Hematopoietic multipotent progenitor cell treated with erythropoietin and hydrocortisone succinate and interleukin-3 and kit ligand, for 15 days (in vitro differentiated cells): ENCODE measurements at places on chromosomes 3 and 15.

DNA sequence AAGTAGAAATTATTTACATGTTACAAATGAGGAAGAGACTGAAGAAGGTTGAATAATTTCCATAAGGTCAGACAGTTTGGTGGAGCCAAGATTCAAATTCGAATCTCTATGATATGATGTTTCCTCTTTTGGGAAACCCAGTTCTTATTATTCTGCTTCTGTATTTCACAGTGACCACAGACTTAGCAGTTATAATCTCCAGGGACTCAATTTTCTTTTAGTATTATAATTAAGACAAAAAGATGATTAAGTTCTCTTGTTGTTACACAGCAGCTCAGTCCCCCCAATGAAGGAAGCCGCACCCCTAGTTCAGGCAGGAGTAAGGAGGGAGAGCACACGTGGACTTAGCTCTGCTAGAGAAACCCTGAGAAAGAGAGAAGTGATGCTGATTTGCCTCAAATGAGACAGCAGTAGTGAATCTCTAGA, 130.6 kb downstream of the CCNL1 start:
- no peak for DNase-seq

DNA sequence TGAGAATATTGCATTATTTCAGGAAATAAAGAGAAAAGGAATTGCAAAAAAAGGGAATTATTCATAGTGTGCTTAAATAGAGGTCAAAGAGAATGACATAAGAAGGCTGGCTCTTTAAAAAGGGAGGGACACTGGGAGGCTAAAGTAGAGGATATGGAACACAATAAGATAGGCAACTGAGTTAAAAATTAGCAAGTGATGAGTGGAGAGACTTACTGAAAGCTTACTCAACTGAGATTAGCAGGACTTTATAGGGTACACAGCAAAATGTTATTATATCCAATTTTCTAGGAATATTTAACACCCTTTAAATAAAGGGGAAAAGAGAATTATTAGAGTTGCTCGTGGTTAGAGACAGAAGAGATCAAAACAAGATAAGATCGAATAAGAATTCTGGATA, 375.2 kb downstream of the LSAMP start:
- DNase-seq = no peak

DNA sequence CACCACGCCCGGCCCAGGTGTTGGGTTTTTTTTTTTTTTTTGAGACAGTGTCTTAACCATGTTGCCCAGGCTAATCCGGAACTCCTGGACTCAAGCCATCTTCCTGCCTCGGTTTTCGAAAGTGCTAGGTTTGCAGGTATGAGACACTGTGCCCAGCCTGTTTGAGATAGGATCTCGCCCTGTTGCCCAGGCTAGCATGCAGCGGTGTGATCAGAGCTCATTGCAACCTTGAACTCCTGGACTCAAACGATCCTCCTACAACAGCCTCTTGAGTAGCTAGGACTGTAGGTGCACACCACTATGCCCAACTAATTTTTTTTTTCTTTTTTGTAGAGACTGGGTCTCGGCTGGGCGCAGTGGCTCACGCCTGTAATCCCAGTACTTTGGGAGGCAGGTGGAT, 20.3 kb upstream of the ITPKA start:
- no peak for DNase-seq

GRCh38 chr3:29690686-29691353, 409.9 kb downstream of the RBMS3 start:
- no peak for DNase-seq

GRCh38 chr15:100318880-100319279, 22.9 kb downstream of the ADAMTS17 start:
- no peak for DNase-seq

- no peak for DNase-seq
Observed at GRCh38 chr15:44147636-44148035, 47.4 kb downstream of the FRMD5 start.

DNA sequence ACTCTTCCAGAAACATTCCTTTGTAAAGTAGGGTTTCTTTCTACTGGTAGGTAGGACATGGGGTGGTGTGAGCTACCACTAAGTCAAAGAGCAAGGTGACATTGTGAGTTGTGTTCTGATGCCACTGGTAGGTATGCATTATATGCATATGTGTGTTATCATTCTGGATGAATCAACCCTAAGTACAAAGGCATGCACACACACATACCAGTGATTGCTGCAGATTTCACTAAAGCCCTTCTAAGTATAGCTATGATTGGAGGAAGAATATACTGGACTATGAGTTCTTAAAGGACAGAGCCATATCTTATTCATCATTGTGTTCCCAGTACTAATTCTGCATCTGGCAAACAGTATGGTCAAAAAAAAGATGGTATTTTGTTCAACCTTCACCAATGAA, 646.0 kb downstream of the AGBL1 start:
- no peak for DNase-seq
